ENCODE measurements at places on chromosomes 3 and 15. TPM values are rescaled to one million over a fixed set of nuclear protein-coding genes. Genes with fewer than 3 reads are reported as not detected.

DNA sequence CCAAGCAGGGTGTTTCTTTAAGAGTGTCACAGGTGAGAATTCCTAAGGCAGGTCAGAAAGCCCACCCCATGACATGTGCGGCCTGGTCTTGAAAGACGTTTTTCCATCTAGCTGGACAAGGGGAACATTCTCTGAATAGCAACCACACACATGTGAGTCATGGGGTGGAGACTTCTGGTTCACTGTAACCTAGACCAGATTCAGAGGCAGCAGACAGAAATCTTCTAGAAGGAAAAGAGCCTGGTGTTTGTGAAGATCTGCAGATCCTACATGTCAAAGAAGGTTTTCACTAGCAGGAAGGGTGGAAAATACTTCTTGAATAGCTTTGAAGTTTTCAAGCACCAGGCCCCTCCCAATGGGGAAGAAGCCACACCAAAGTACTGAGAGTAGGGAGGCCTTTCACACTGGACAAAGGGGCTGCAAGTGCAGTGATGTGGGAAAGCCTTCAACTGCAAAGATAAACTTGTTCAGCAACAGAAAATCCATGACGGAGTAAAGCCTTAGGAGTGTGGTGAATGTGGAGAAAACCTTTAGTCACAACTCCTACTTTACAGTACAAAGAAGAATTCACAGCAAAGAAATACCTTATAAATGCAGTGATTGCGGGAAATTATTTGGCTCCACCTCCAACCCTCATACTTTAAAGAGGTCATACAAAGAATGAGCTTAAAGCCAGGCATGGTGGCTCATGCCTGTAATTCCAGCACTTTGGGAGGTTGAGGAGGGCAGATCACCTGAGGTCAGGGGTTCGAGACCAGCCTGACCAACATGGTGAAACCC, 17.6 kb downstream of the ADAM10 start:
- DNase-seq: no peak

The ADAMTS7 gene
- total RNA-seq: 6.6 TPM

The ITIH1 gene
- total RNA-seq: not detected

The CCR9 gene
- not detected for total RNA-seq

The CPLX3 gene
- total RNA-seq: not detected

The SMAD6 gene
- total RNA-seq: 14.9 TPM

The DUOXA1 gene
- not detected for total RNA-seq

DNA sequence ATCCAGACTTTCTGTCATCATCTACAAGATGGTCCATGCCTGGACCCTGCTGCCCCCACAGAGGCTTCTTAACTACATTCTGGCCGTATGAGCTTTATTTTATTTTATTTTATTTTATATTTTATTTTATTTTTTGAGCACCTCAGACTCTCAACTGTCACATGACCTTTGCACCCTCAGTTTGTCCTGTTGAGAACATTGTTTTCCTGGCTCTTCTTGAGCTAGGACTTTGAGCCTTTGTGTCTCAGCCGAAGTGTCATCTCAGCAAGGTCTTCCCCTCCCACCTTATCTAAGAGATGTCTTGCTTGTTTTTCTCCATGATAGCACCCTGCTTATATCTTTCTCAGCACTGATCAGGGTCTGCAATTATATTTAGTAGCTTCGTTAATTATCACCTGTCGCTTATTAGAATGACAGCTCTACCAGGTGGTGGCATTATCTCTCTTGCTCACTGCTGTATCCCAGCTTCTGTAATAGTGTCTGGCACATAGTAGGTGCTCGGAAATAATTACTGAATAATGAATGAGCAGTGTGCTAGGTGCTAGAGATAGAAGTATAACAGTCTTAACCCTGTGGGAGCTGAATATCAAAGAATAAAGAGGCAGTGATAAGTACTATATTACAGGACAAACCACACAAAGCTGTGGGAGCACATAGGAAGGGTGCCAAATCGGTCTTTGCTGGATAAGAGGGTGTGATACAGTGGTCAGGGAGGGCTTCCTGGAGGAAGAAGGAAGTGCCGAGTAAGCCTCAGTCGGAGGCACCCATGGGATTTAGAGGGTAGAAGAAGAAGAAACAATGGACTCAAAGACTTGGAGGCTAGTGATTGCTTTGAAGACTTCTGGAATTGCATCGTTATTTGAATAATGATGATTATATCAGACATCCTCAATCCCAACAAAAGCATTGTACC, 136.2 kb downstream of the ITPR1 start:
- no peak for DNase-seq

The MEIS2 gene
- 53.1 TPM for total RNA-seq
